ENCODE measurements at places on chromosomes 16 and 17.

- H3K27ac ChIP-seq = no peak overlapping the region
- H3K4me1 ChIP-seq = no peaks in the 10 kb centered on the region
- no peaks in the 10 kb centered on the region for H3K36me3 ChIP-seq
- no peaks in the 10 kb centered on the region for H3K27me3 ChIP-seq
- ATAC-seq = no peak
Observed at GRCh38 chr16:63702981-63703590, 1418.8 kb downstream of the CDH11 start.

DNA sequence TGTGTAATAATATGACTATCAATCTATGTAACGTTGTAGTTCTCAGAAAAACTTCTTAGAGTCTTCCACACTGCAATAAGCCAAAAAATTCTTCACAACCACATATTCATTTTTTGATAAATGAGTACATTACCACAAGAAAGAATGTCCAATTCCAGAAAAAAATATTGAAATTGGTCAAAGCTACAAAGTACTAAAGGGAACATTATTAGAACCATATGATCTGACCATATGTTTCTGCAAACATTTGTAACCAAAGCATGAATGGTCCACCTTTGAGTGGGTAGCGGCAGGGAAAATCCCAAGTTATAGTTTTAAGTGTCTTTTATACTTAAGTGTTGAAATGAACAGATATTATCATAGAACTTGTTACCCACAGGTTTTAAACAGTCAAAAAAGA is 71.7 kb upstream of the NACA2 start:
- no peaks in the 10 kb centered on the region for H3K4me1 ChIP-seq
- no peak overlapping the region for H3K27ac ChIP-seq
- H3K36me3 ChIP-seq = no peaks in the 10 kb centered on the region
- no peak overlapping the region for H3K4me3 ChIP-seq
- ATAC-seq = no peak

- peaks cover 72% of the 10 kb centered on the region for H3K36me3 ChIP-seq
- H3K27ac ChIP-seq = peak overlapping the region; percentile 48
- H3K4me3 ChIP-seq = peak overlapping the region; percentile 44
- H3K27me3 ChIP-seq = no peaks in the 10 kb centered on the region
- no peak for ATAC-seq
Observed at GRCh38 chr16:2769675-2770056, 7.4 kb downstream of the ELOB start.

DNA sequence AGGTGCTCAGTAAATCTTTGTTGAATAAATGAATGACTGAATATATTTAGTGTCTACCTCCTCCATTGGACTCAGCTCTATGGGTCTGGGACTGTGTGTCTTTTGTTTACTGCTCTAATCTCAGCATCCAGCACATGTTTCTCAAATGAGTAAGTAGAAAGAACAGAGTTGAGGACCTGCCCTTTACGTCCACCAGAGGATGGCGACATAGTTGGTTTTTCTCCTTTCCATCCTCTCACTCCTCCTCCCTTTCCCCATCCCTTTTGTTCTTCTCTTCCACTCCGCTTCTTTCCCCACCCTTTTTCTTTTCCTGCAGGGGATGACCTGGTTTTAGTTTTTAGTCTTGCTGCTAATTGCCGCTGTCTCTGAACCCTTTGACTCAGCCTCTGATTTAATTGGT is 12.1 kb upstream of the CHP2 start:
- peaks cover 58% of the 10 kb centered on the region for H3K27me3 ChIP-seq
- H3K4me1 ChIP-seq = no peaks in the 10 kb centered on the region
- no peaks in the 10 kb centered on the region for H3K36me3 ChIP-seq
- H3K27ac ChIP-seq = no peak overlapping the region
- no peak overlapping the region for H3K4me3 ChIP-seq

- no peak overlapping the region for H3K4me3 ChIP-seq
- no peaks in the 10 kb centered on the region for H3K27me3 ChIP-seq
- ATAC-seq = no peak
Observed at GRCh38 chr17:28946239-28946638, 5.1 kb downstream of the PHF12 start.

GRCh38 chr17:83196024-83196365 is 116.6 kb downstream of the METRNL start:
- peak overlapping the region; percentile 60 for H3K27ac ChIP-seq
- H3K4me3 ChIP-seq = no peak overlapping the region
- H3K36me3 ChIP-seq = no peaks in the 10 kb centered on the region

DNA sequence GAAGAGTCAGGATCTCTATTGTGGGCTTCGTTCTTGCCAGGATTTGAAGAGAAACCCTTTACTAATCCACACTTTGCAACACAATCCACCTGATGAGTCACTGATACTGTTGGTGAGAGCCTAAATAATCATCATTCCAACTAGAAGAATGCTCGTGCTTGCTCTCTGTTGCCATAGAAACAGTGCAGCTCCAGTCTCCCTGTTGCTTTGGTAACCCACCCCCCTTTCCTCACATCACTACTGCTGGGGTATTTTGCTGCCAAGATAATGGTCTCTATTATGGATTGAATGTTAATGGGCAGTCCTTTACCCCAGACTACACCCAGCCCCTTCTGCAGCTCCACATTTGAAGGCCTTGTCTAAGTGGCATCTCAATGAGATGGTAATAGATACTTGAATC is 190.4 kb downstream of the ABCC12 start:
- H3K4me3 ChIP-seq = no peak overlapping the region
- no peak for ATAC-seq
- no peaks in the 10 kb centered on the region for H3K27me3 ChIP-seq
- H3K36me3 ChIP-seq = no peaks in the 10 kb centered on the region

DNA sequence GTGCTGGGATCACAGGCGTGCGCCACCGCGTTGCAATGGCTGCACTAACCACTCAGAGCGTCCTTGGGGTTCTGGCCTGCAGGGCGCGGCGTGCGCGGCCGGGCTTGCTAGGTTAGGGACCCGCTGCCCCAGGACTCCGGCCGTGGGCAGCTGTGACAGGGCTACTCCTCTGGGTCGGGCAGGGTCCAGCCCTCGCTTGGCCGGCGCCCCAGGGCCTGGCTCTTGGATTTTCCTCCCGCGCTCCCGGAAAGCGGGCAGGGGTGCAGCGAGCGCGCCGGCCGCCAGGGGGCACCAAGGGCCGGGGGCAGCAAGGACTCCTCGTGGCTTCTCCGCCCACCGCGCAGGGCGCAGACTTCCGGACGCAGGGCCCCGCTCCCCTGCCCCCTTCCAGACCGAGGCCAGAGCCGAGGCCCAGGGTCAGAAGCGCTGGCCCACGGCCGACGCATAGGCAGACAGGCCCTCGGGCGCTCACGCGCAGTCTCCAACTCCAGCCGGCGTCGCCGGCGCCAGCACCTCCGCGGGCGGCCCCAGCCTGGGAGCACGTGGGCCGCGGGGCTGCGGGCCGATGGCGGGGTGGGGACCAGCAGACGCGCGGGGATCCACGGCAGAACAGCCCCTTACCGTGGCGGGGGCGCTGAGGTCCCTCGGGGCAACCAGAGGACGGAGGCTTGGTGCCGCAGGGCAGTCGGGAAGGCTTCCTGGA is 355 bp downstream of the TLE7 start:
- H3K4me3 ChIP-seq = no peak overlapping the region
- H3K4me1 ChIP-seq = no peaks in the 10 kb centered on the region
- ATAC-seq = no peak
- no peak overlapping the region for H3K27ac ChIP-seq
- H3K36me3 ChIP-seq = no peaks in the 10 kb centered on the region
- peaks cover 40% of the 10 kb centered on the region for H3K27me3 ChIP-seq

DNA sequence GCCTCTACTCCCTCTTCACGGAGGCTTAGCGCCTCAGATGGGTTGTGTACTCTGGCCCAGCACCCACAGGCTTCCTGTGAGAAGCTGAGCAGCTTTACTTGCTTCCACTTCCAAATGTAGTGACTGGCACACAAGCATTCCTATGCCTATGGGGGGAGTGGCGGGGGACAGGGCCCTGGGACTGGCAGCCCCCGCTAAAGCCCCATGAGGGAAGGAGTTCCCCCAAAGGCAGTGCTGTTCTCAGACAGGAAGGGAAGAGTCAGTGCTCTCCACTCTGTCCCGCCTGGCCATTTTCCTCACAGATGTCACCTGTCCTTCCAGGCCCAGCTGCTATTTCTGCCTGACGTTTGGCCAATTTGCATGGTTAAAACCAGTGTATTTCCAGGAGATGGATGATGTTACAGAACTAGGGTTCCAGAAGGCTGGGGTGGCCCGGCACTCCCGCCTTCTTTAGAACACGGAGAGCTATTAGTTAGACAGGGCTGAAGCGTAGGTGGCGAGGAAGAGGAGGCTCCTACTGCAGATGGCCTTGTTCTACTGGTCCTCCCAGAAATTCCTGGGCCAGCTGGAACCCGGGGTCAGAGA is 83.9 kb upstream of the FBXO47 start:
- no peak overlapping the region for H3K4me3 ChIP-seq
- no peaks in the 10 kb centered on the region for H3K36me3 ChIP-seq
- no peak for ATAC-seq
- H3K27ac ChIP-seq = no peak overlapping the region

- no peak for ATAC-seq
- no peaks in the 10 kb centered on the region for H3K4me1 ChIP-seq
- no peak overlapping the region for H3K4me3 ChIP-seq
- peaks cover 35% of the 10 kb centered on the region for H3K27me3 ChIP-seq
Observed at GRCh38 chr16:49452578-49452977, 79.0 kb downstream of the C16orf78 start.

DNA sequence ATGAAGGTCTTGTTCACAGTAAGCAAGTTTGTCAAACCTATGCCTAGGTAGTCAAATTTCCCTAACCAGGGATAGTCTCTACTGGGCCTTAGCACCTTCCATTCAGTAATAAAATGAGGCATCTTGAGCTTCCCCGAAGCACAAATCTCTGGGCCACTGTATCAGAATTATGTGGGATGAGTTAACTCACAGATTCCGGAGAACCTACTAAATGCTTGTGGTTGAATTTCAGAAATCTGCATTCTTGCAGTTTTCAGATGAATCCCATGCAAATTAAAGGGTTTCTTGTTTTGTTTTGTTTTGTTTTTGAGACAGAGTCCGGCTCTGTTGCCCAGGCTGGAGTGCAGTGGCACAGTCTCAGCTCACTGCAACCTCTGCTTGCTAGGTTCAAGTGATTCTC is 478.8 kb upstream of the HSBP1 start:
- H3K4me1 ChIP-seq = no peaks in the 10 kb centered on the region
- no peak overlapping the region for H3K4me3 ChIP-seq
- ATAC-seq = no peak
- H3K27me3 ChIP-seq = peaks cover 18% of the 10 kb centered on the region
- no peaks in the 10 kb centered on the region for H3K36me3 ChIP-seq

DNA sequence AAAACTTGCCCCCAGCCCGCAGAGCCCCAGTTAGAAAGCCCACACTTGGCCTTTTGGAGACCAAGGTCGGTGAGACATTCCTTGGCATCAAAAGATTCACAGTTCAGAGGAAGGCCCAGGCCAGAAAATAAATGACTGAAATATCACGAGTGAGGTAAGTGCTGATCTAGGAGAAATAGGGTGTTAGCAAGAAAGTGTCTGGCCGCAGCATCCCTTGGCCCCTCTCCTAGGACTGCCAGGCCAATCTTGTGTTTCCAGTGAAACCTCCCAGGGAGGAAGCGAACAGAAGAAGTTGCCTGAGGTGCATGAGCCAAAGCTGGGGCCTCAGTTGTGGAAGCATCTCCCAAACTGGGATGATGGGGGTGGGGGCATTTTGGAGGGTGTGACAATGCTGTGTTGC is 22.5 kb upstream of the NSMCE1 start:
- peaks cover 15% of the 10 kb centered on the region for H3K4me1 ChIP-seq
- ATAC-seq = no peak
- H3K36me3 ChIP-seq = no peaks in the 10 kb centered on the region
- H3K27ac ChIP-seq = no peak overlapping the region

DNA sequence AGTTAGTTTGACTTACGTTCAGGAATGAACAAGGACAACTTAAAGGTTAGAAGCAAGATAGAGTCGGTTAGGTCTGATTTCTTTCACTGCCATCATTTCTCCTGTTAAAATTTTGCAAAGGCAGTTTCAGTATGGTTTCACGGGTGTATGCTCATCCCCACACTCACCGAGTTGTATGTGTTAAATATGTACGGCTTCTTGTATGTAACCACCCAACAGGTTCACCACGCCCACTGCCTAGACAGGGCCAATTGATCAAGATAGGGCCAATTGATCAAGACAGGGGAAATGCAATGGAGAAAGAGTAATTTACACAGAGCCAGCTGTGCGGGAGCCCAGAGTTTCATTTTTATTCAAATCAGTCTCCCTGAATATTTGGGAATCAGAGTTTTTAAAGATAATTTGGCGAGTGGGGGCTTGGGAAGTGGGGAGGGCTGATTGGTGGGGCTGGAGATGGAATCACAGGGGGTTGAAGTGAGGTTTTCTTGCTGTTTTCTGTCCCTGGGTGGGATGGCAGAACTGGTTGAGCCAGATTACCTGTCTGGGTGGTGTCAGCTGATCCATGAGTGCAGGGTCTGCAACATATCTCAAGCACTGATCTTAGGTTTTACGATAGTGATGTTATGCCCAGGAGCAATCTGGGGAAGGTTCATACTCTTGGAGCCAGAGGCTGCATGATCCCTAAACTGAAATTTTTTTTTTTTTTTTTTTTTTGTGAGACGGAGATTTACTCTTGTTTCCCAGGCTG is 62.4 kb upstream of the PLCG2 start:
- peak; percentile 70 for ATAC-seq
- H3K36me3 ChIP-seq = no peaks in the 10 kb centered on the region
- H3K27ac ChIP-seq = peak overlapping the region; percentile 25
- H3K27me3 ChIP-seq = no peaks in the 10 kb centered on the region

DNA sequence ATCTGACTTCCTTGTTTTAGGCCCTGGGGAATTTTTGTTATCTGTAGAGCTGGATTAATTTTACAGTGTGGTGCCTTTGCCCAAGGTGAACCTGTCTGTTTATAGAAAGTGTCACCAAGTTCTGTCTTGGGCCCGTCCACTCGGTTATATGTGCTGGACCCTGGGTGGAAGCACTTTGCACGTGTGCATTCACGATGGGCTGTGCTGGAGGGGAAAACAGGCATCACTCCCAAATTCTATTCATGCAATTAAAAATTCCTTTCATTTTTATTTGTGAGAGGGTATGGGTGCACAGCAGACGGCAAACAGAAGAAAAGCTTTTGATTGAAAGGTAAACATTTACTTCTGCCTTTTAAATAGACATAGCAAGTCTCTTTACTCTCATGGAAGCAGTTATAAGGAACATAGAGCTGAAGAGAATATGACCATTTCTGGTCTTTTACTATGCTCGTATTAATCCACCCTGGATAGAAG is 101.2 kb downstream of the WWOX start:
- no peak overlapping the region for H3K27ac ChIP-seq
- ATAC-seq = no peak
- no peaks in the 10 kb centered on the region for H3K36me3 ChIP-seq
- no peak overlapping the region for H3K4me3 ChIP-seq
- H3K27me3 ChIP-seq = no peaks in the 10 kb centered on the region

GRCh38 chr17:49949634-49950033 is 19.4 kb upstream of the DLX4 start:
- peaks cover 72% of the 10 kb centered on the region for H3K27me3 ChIP-seq
- no peaks in the 10 kb centered on the region for H3K36me3 ChIP-seq
- no peak for ATAC-seq
- no peaks in the 10 kb centered on the region for H3K4me1 ChIP-seq

GRCh38 chr17:652314-652713 is 62.3 kb downstream of the VPS53 start:
- H3K4me1 ChIP-seq = no peaks in the 10 kb centered on the region
- ATAC-seq = no peak
- H3K4me3 ChIP-seq = no peak overlapping the region
- no peaks in the 10 kb centered on the region for H3K27me3 ChIP-seq

- no peak for ATAC-seq
- no peak overlapping the region for H3K4me3 ChIP-seq
- H3K4me1 ChIP-seq = peaks cover 83% of the 10 kb centered on the region
- peaks cover 3% of the 10 kb centered on the region for H3K36me3 ChIP-seq
- no peaks in the 10 kb centered on the region for H3K27me3 ChIP-seq
Observed at GRCh38 chr16:89330177-89330856, 112.8 kb downstream of the ZNF778 start.

Measured in stimulated activated memory B cell treated with anti-CD40 and anti-IgM and Interleukin-4, amounts not matched to agents 10 μg/mL and 1 μg/mL and 100 μg/mL, for 72 hours (primary cell).